Mucosa of gallbladder (tissue), 1 donor: ENCODE measurements at places on chromosomes 11 and 22.

DNA sequence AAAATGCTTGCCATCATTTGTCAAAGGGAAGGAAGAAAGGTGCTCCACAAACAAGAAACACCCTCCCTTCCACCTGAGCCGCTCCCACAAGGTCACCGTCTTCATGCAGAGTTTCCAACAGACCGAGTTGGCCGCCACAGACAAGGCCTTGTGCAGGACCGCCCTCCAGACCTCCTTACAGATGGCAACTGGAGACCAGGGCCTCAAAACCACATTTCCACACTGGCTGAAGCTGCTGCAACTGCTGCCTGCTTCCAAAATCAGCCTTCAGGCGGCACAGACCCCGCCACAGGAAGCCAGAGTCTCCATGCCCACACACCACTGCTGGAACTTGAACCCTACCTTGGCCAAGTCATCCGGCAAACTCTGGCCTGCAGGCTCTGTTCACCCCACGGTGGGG is 6.3 kb downstream of the DEAF1 start:
- no peak for DNase-seq

- no peak for DNase-seq
Measured at GRCh38 chr22:28329186-28330073, 350.2 kb downstream of the TTC28 start.

DNA sequence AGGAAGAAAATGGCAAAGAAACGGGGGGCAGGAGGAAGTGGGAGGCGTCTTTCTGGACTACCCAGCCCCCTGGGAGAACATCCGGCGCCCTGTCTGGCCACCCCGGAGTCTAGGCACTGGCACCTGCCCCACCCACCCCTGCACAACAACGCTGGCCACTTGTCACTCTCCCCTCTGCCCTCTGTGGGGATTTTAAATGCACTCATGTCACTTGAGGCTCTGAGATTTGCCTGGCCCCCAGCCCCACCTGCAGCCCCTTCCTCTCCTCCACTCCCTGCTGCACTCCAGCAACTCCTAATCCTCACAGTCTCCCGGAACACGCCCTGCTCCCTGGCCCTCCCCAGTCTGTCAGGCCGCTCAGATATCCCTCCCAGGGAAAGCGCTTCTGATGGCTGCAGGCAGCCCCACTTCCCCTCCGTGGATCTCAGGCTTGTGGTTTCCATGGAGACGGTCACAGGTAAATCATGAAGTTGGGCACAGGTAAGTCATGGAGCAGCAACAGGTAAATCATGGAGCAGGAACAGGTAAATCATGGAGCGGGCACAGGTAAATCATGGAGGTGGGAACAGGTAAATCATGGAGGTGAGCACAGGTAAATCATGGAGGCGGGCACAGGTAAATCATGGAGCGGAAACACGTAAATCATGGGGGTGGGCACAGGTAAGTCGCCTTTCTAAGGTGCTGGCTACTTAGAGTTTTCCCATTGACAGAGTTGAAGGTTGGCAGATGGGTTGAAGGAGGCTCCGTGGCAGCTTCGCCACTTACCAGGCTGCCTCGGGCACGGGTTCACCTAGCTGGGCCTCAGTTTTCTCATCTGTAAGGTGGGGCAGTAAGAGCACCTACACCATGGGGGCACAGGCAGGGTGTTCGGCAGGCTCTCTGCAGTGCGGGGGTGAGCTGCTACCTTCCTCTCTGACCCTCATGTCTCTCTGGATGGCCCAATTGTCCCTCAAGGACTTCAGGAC is 79.0 kb upstream of the SHISAL1 start:
- DNase-seq, result no peak

DNA sequence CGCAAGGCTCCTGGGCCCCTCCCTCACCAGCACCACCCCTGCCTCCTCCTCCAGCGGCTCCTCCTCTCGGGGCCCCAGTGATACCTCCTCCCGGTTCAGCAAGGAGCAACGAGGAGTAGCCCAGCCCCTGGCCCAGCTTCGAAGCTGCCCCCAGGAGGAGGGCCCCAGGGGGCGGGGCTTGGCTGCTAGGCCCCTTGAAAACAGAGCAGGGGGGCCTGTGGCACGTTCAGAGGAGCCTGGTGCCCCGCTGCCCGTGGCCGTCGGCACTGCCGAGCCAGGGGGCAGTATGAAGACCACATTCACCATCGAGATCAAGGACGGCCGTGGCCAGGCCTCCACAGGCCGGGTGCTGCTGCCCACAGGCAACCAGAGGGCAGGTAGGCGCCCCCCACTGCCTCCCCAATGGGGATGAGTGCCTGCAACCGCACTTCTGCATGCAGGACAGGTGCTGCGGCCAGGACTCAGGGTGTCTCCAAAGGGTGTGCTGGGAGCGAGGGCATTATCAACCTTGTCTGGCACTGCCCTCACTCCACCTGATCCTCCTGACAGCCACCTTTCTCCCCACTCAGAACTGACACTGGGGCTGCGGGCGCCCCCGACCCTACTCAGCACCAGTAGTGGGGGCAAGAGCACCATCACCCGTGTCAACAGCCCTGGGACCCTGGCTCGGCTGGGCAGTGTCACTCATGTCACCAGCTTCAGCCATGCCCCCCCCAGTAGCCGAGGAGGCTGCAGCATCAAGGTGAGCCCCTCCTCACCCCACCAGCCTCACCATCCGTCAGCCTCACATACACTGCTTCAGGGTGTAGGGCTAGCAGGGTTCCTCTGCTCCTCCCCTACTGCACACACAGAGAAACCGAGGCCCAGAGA is 10.2 kb downstream of the SMTN start:
- DNase-seq, result no peak

DNA sequence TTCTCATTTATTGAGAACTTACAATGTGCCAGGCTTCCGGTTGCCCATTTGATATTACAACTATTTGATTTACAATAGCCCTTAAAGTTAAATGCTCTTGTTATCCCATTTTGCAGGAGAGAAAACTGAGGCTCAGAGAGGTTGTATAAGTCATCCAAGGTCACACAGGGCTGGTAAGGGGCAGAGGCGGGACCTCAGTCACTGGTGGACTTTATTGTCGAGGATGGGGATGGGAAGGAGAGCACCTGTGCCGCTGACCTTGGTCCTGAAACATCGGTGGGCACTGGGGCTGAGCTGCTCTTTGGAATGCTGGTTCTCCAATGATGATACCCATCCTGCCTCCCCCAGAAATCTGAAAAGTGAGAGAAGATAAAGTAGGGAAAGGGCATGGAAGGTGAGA is 265.4 kb downstream of the MIAT start:
- DNase-seq, result no peak

- no peak for DNase-seq
Measured at GRCh38 chr11:69156673-69157155, 979 bp downstream of the SMIM38 start.

GRCh38 chr11:1640076-1640946 is 10.7 kb downstream of the KRTAP5-5 start:
- DNase-seq, result no peak

GRCh38 chr11:26283852-26284408 is 48.0 kb upstream of the ANO3 start:
- DNase-seq, result no peak

DNA sequence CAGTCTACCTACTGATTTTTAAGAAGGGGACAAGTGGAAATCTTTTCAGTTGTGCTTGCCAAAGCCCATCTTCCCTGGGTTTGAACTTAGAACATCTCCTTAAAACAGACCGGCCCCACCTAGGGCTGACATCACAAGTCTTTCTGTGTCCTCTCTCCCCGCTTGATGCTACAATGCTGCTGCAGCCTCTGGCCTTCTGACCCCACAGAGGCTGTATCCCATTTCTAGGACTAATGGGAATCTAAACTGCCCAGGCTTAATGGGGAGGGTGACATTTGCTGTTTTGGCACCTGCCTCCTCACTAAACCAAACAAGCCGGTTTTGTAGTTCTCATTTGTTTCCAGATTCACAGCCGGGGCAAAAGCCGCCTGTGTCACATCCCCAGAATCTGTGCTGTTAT is 121.3 kb upstream of the CADM1 start:
- DNase-seq, result no peak

- DNase-seq, result no peak
Measured at GRCh38 chr11:31236143-31236542, 133.4 kb downstream of the DCDC1 start.

GRCh38 chr11:125464666-125465065 is 31.4 kb downstream of the FEZ1 start:
- no peak for DNase-seq

DNA sequence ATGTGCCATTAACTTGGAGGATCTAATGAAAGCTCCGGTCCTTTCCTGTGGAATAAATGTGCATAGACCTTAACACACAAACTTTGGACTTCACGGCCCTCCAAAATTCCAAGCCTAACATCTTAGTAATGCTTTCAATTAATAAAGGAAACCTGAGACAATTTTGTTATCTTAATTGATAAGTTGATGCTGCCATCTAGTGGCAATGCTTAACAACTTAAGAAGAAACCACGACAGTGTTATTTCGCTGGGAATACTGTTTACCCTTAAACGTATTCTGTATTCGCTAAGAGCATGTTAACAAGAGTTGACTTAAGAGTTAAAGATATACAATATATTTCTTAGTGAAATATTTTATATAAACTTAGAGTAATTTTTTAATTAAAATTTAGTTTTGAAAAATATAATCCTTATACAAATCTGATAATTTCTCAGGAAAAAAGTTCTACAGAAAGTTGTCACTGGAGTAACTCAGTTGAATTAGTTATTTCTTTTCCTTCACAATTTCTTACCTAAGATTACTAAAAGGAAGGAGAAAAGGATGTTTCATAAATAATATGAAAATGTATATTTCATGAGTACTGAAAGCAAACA is 35.0 kb upstream of the OR9G4 start:
- DNase-seq, result no peak

DNA sequence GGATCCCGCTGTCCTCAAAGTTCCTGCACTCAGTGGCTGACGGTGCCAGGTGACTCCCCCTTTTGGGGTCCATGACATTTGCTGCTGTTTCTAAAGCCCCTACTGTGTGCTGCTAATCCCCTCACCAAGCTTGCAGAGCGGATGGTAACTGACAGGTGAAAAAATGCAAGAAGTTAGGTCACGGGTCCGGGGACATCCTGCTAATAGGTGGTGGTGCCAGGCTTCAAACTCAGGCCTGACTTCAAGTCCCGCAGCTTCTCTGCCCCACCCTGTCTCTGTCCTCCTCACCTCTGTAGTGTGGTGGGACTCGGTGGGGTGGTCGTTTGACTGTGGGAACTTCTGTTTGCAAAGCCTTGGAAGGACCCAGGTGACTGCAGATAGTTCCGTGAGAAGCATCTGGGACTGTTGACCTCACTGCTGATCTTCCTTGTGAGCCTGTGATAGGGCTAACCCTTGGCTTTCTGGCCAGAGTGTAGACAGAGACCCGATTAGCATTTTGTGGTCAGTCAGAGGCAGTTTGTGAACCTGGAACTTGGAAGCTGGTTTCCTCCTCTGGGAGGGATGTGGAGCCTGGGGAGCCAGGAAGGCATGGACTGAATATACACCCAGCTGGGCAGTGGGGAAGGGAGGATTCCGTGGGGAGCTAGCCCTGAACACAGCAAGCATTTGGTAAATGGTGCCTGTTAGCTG is 115.4 kb upstream of the OR4B1 start:
- no peak for DNase-seq

DNA sequence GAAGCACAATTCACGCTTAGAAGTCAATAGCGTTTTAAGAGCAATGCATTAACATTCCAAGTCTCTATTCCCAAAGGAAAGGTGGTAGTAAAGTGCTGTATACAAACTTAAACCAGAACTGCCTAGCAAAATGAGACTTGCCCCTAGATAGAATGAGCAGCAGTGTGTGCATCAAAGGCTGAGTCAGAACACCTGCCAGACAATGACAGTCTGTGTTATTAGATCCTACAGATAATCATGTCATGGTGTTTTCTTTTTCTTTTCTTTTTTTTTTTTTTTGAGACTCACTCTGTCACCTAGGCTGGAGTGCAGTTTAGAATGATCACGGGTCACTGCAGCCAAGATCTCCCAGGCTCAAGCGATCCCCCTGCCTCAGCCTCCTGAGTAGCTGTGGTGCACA is 1.6 kb downstream of the RTCB start:
- DNase-seq, result no peak

DNA sequence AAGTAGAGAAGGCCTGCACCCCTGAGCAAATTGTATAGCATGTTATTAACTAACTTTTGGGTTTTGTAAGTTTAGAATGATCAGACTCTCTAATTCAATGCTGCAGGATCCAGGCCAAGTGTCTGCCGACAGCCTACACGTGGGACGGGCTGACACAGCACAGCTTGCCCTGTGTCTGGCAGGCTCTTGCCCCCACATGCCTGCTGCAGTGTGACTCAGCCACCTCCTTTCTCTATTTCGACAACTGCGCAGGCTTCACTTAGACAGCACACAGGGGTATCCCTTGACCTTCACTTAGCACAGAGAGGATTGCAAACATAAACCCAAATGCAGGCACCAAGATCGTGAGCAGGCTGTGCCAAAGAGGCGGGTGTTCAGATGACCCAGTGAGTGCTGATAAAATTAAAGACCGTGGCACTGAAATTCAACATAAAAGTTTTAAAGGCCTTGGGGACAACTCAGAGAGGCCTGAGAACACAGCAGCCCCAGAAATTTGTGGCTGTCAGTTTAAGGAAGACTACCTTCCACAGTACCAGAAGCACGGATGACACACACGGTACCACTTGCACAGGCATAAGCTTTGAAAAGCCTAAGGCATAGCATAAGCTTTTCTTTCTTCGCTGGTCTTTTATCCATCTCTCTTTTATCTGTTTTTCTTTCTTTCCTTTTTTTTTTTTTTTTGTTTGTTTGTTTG is 37.8 kb downstream of the SCN3B start:
- peak; percentile 65 for DNase-seq

DNA sequence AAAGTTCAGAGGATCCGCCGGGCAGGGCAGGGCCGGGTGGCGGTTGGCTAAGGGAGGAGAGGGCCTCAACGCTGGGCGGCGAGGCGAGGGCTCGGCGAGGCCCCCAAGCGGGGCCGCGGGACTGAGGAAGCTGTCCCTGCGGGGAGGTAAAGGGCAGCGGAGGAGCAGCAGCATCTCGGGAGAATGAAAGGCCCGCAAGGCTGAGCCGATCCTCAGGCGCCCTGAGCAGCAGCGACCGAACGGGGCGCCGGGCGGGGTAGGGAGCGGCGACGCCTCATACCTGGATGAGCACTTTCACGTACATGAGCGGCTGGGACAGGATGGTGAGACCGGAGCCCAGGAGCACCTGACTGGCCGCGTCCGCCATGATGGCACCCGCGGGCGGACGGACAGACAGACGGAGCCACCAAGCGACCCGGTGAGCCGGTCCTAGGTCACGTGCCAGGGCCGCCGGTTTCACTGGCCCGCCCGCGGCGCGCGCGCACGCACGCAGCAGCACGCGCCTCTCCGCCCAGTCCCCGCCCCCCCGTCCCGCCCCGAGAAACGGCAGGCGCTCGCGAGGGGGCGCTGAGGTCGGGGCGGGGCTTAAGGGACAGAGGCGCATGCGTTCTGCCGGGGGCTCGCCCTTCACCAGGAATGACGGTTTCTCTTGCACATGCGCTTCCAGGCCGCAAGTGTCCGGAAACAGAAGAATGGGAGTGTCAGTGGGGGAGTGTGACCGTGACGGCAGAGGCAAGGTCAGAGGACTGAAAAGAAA is at the start of gene MTCH2:
Gene MTCH2, minus strand, starts transcription at position 461 of the 757 bp plus-strand sequence. Its CDS starts 94 bp downstream, at position 367.
- DNase-seq, result peak; percentile 97

DNA sequence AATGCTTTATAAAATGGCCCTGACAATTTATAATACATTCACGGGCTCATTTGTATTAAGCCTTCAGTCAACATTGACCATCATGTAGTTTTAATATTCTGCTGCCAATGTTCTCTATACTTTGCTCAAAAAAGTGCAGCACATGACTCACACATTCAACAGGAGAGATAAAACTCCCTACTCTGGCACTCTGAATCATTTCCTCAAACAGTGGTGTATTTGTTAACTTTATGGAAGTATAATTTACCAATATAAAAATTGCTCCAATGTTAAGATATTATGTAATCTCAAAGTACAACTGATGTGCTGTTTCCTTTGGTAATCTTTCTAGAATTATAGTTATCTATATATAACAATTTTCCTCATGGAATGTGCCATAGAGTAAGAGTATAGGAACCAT is 39.9 kb downstream of the MAML2 start:
- DNase-seq, result no peak
